NCI-H510A treated with DMSO at 0.1 percent for 48 hours (cell line): ENCODE measurements at places on chromosomes 12 and 14.

GRCh38 chr12:85617307-85618091 lies 218.7 kb downstream of the RASSF9 start:
- DNase-seq = no peak

DNA sequence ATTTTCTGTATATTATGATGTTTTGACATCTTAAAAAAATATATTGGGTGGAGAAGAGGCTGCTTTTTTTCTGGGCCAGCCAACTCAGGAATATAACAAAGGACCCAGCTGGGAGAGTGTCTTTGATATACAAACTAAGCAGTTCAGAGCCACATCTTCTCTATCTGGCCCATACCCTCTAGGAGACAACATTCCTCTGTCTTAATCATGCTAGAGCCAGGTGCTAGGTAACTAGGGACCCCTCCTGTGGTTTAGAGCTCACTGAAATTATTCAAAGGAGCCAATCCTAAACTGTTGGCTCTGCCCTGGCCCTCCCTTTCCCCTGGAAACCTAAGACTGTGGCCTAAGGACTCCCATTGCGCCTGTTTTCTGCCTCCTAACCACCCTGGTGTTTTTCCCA lies 193.1 kb upstream of the DIO2 start:
- DNase-seq = no peak

- no peak for DNase-seq
These were observed 52.3 kb upstream of the EGLN3 start for GRCh38 chr14:34003082-34003668.

DNA sequence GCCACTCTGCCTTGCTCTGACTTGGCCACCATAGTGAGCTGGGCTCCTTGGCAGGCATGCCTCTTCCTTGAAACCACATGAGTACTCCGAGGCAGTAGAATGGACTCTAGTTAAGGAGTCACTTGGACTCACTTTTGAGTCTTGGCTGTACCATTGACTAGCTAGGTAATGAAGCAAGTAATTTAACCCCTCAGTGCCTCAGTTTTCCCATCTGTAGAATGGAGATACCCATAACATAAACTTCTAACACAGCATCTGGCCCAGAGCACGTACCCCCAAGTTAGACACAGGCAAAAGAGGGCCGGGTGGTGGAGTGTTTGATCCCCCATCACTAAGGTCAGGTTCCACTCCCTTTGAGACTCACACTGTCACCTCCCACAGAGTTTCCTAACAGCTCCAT lies 8.3 kb downstream of the KRT77 start:
- DNase-seq = no peak

- no peak for DNase-seq
These were observed 5.2 kb downstream of the PPP1CC start for GRCh38 chr12:110737532-110737931.

DNA sequence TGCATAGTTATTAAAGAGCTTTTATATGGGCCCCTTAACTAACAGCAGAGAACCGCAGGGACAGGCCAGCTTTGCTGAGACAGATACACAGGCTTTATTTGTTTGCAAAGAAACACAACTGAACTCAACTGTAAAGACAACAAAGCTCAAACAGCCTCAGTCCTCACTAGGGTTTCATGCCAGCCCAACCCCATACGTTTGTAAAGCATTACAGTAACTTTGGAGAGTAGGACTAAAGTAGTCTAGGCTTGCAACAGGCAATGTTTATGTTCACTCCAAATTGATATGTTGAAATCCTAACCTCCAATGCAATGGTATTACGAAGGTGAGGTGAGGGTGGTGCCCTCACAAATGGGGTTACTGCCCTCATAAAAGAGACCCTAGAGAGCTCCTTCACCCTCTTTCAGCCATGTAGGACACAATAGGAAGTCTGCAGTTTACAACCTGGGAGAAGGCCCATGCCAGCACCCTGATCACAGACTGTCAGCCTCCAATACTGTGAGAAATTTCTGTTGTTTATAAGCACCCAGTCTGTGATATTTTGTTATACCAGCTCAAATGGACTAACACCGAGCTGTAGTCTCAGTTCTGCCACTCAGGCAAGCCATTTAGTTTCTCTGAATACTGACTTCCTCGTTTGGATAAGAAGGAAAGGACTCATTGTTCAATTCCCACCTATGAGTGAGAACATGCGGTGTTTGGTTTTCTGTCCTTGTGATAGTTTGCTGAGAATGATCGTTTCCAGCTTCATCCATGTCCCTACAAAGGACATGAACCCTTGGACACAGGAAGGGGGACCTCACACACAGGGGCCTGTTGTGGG lies 35.2 kb downstream of the PPM1H start:
- DNase-seq = no peak

- no peak for DNase-seq
These were observed 18.1 kb downstream of the KRT85 start for GRCh38 chr12:52349196-52349595.

GRCh38 chr12:61610143-61610542 lies 650.1 kb upstream of the USP15 start:
- no peak for DNase-seq

DNA sequence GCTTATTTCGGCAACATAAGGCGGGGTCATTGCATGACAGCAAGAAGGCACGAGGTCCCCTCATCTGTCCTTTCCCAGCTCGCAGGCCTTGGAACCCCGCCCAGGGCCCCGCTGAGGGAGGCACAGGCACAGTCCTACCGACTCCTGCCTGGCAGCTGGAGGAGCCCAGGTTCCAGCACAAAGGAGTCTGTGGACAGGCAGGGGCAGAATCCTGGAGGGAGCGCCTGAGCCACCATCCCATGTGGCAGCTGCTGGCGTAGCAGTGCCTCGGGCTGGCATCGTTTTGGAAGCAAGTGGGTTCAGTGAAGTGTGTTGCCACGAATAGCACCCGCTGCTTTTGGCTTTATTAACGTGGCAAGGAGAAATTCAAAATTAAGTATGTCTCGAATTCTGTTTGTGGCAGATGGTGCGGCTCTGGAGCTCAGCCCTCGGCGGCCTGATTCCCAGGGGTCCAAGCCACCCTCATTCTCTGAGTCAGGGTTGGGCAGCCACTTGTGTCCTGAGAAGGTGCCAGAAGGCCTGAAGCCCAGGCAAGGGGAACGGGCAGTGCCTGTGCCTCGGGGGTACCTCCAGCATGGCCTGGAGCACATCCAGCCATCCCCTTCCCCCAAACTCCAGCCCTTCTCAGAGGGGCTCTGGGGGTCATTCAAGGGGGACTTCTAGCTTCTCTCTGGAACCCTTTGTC lies 35.9 kb downstream of the SLC8B1 start:
- no peak for DNase-seq

- no peak for DNase-seq
These were observed 21.7 kb downstream of the LIMA1 start for GRCh38 chr12:50261654-50262053.

DNA sequence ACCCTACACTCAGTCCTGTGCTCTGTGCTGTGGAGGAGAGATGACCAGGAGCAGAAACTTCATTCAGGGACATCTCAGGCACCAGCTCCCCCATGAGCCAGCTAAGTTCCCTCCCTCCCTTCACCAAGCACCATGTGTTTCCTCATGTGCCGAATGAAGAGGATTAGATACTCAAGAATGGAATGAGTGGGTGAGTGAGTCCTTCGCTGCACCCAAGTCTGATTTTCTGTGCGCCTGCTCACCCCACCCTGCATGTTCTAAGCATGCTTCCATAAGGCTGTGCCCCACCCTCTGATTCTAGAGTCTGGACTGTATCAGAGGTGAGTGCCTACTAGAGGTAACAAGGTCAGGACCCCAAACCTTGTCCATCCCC lies 12.1 kb downstream of the SERPINA5 start:
- no peak for DNase-seq

DNA sequence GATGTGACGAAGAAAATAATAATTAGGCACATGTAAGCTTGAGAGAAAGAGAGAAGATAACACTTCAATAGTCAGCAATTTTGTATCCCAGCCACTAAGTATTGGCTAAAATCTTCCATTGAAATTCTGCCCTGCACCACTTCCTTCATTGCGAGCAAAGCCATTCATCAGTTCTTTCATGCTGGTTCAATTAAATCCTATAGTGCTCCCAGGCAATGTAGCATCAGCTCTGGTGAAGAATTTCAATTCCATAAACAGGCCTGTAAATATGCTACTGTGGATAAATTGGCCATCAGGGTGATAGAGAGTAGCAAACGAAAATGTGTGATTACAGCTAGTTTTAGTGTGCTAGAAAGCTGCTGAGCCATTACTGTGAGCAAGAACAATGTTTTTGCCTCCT lies 24.7 kb downstream of the RPL10L start:
- no peak for DNase-seq

GRCh38 chr12:58774731-58775130 lies 145.6 kb downstream of the LRIG3 start:
- no peak for DNase-seq

GRCh38 chr14:103732868-103733620 lies 17.4 kb downstream of the ZFYVE21 start:
- no peak for DNase-seq
